Heart right ventricle (tissue), 16 donors: ENCODE measurements at places on chromosomes 3 and 15. TPM values are rescaled to one million over a fixed set of nuclear protein-coding genes. Genes with fewer than 3 reads are reported as not detected.
A peak's percentile ranks its signal among the peaks of the same experiment; 100 is the strongest.

- no peak for DNase-seq
These were observed 77.3 kb downstream of the CPNE4 start for GRCh38 chr3:131957511-131957910.

DNA sequence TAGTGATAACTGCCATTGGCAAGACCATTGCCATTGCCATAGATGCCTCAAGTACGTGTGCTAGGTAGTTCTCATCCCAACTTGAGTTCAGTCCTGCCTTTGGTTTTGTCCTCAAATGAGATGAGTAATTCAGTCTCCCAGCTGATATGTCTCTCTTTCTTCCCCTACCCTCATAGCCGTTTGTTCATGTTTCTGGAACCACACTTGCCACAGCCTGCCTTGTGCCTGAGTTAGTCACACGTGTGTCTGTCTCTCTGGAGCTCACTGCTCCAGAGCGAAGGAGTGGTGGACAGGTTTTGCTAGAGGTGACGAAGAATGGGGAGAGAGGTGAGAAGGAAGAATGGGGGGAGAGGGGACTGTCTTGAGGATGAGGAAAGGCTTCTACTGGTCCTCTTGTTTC lies 88.0 kb upstream of the IGF1R start:
- no peak for DNase-seq

- DNase-seq = peak; percentile 33
These were observed 4.7 kb upstream of the CLDN1 start for GRCh38 chr3:190326930-190327329.

DNA sequence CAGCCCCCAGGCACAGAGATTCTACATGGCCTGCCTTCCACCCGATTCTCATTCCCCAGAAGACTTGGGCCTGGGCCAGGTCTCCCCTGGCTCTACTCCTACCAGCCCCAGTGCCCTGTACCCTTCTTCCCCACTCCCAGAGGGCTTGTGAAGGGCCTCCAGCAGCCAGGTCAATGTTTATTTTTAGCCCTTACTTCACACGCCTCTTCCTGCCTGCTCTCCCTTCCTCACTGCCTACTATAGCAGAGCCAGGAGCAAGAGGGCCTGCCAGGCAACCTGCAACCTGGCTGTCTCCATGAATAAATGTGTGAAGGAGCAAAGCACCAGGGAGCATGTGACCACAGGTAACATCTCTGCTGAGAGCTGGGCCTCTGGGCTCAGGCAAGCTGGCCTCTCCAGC lies 26.4 kb upstream of the APEH start:
- peak; percentile 48 for DNase-seq

Gene LINS1
- 6.8 TPM for total RNA-seq

DNA sequence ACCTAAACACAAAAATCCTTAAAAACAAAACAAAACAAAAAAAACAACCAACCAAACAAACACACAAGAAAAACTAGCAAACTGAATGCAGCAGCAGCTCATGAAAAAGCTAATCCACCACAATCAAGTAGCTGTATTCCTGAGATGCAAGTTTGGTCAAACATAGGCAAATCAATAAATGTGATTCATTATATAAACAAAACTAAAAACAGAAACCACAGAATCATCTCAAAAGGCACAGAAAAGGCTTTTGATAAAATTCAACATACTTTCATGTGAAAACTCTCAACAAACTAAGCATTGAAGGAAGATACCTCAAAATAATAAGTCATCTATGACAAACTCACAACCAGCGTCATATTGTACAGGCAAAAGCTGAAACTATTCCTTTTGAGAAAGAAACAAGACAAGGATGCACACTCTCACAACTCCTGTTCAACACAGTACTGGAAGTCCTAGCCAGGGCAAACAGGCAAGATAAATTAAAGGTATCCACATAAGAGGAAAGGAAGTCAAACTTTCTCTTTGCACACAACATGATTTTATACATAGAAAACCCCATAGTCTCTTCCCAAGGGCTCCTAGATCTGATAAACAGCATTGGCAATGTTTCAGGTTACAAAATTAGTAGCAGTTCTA lies 495.1 kb upstream of the SGO1 start:
- DNase-seq = no peak

DNA sequence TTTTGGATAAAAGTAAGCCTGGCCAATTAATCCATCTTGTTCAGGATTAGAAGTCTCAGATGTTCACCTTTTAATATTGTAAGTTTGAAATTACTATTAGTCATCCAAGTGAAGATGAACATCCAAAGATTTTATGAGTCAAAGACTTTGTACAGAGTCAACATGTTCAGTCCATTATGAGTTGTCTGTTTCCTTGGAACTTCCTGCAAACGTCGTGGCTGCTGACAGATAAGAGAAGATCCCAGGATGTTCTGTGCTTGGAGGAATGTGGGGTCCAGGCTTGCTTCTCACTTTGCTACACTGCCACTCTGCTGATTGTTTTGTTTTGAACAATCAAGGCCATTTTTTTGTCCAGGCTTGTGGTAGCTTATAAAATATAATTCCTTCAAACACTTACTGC lies 74.3 kb upstream of the SLCO2A1 start:
- DNase-seq = no peak

- peak; percentile 71 for DNase-seq
These were observed 129.8 kb upstream of the PHLDB2 start for GRCh38 chr3:111729087-111729846.

Gene GPR176
- 3.0 TPM for total RNA-seq

DNA sequence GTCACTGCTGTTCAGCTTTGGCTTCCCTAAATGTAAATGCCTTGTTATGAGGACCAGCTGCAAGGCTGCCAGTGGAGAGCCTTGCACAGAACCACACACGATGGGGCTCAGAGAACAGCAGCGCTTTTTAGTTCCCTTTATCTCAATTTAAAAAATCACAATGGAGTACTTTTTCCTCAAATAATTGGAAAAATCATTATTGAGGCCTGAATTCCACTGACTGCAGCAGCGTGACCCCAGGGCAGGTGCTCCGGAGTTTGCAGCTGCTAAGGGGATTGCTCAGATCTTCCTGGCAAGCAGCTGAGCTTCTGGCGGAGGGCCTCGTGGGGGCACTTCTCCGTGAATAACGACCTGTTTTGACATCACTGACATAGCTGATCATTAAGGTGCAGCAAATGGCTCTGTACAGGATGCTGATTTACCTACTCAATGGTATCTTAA lies 245.6 kb upstream of the TRIM42 start:
- no peak for DNase-seq

Gene SPG11
- total RNA-seq = 49.0 TPM

DNA sequence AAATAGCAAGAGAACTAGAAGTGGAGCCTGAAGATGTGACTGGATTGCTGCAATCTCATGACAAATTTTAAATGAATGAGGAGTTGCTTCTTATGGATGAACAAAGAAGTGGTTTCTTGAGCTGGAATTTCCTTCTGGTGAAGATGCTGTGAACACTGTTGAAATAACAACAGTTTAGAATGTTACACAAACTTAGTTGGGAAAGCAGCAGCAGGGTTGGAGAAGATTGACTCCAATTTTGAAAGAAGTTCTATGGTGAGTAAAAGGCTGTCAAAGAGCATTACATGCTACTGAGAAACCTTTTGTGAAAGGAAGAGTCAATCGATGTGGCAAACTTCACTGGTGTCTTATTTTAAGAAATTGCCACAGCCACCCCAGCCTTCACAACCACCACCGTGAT lies 220.9 kb upstream of the LRRFIP2 start:
- no peak for DNase-seq

Gene MORC1
- not detected for total RNA-seq

Gene TEX9
- total RNA-seq = 0.49 TPM

GRCh38 chr15:92079647-92080255 lies 226.2 kb downstream of the SLCO3A1 start:
- no peak for DNase-seq

Gene TF
- total RNA-seq = 8.5 TPM

- no peak for DNase-seq
These were observed 105.9 kb downstream of the OTOL1 start for GRCh38 chr3:161602475-161602874.

GRCh38 chr15:26631894-26632293 lies 141.0 kb downstream of the GABRB3 start:
- DNase-seq = no peak

Gene DISP2
- total RNA-seq = 0.08 TPM

Gene MFN1
- total RNA-seq = 67.4 TPM

Gene SAMD7
- total RNA-seq = not detected

Gene TMIE
- total RNA-seq = 0.69 TPM

GRCh38 chr3:36165509-36166290 lies 214.6 kb upstream of the STAC start:
- DNase-seq = no peak

- no peak for DNase-seq
These were observed 85.8 kb downstream of the THBS1 start for GRCh38 chr15:39666677-39667076.

GRCh38 chr15:66855041-66855440 lies 153.0 kb downstream of the SMAD6 start:
- DNase-seq = no peak

Gene CYP11A1
- total RNA-seq = 0.60 TPM

DNA sequence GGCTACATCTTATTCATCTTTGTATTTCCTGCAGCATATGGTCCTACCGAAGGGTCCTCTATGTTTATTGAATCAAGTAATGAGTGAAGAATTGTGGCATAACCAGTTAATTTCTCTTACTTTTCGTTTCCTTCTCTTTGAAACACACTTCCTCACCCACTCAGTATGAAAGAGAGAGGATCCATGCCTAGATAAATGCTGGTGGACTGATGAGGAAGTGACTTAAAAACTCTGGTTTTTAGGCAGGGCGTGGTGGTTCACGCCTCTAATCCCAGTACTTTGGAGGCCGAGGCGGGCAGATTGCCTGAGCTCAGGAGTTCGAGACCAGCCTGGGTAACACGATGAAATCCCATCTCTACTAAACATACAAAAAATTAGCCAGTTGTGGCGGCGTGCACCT lies 2.2 kb upstream of the MB21D2 start:
- no peak for DNase-seq

- no peak for DNase-seq
These were observed at the start of gene MYH15 for GRCh38 chr3:108510496-108510895. TSS of gene MYH15 (minus strand) at chr3:108510596. CDS start at chr3:108510530, 66 bp downstream.

- no peak for DNase-seq
These were observed 206.6 kb upstream of the HES1 start for GRCh38 chr3:193929373-193929772.

GRCh38 chr3:45176912-45177311 lies 30.7 kb upstream of the CDCP1 start:
- DNase-seq = no peak

- DNase-seq = no peak
These were observed 342.4 kb upstream of the KCNMB2 start for GRCh38 chr3:178193846-178194245.

- no peak for DNase-seq
These were observed 441.4 kb downstream of the IGSF11 start for GRCh38 chr3:118593277-118593670.

Gene GHSR
- not detected for total RNA-seq

DNA sequence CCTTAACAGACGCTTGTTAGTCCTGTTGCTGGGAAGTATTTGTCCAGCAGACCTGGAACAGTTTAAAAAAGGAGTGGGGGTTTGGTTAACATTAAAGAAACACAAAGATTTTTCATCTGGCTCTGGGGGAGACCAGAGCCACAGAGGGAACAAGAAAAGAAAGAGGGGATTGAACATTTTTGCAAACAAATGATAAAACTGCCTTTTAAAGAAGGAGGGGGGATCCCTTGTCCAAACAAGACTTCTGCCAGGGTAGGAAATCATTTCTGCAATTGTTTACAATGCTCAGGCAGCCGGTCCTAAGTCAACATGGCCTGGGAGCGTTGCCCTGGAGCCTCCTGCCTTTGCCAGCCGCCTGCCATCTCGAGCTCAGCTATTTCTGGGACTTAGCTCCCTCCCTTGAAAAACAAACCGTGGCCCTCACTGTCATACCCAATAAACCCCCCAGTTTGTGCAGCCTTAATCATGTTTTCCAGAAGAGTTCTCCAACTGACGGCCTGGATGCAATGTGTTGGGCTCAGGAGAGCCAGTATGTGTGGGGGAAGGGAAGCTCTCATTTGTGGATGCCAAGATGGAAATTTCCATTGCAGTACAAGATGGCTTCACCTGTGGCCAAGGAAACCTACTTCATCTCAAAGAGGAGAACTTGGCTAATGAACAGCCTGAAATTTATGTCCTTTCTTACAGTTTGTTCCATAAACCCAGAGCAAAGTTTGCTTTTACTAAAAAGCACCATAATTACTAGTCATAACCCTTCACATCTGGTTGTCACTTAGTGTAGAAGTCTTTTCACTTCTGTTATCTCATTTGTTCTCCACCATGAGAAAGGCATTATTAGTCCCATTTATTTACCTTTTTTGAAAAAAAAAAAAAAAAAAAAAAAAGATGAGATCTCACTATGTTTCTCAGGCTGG lies 75.9 kb upstream of the RNU6-1 start:
- peak; percentile 43 for DNase-seq

- no peak for DNase-seq
These were observed 68.5 kb upstream of the GBE1 start for GRCh38 chr3:81829937-81830336.

DNA sequence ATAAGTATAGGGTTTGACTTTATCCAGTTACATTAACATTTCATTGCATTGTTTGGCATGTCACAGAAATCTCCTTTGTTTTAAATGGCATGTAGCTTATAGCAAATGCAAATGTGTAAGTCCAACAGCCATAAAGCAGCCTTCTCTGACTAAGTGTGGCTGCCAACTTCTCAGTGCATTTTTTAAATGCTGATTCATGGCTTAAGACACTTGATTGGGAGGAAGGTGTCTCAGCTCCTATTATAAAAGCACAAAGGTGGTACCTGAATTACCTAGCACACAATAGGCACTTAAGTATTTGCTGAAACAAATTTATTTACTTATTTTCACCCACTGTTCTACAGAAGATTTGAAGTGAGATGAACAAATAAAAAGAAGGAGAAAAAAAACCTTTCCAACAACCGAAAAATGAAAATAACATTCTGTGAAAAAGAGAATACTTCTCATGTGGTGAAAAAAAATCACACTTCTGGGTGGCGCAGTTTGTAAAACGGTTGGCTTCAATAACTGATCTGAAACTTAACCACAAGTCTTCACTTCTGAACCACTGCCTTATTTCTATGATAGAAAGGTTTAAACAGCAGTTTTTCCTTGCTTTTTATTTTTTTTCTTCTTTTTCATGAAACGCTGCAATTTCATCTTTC lies 105.5 kb upstream of the ICE2 start:
- DNase-seq = no peak

Gene ROBO2
- total RNA-seq = 0.15 TPM

- no peak for DNase-seq
These were observed 42.3 kb downstream of the DNAH1 start for GRCh38 chr3:52358362-52358940.

Gene MASP1
- total RNA-seq = 229 TPM

DNA sequence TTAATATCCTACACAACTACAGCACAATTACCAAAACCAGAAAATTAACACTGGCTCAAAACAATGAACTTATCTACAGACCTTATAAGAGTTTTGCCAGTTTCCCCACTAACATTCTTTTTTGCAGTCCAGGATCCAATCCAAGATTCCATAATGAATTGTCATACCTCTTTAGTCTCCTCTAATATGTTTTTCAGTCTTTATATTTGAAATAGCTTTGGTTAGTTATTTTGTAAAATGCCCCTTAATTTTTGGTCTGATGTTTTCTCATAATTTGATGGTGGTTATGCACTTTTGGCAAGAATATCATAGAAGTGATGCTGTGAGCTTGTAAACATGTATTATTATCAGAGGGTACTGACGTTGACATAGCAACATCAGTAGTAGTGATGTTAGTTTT lies 124.3 kb downstream of the ISL2 start:
- no peak for DNase-seq
